ENCODE measurements at places on chromosomes 12 and 14.

DNA sequence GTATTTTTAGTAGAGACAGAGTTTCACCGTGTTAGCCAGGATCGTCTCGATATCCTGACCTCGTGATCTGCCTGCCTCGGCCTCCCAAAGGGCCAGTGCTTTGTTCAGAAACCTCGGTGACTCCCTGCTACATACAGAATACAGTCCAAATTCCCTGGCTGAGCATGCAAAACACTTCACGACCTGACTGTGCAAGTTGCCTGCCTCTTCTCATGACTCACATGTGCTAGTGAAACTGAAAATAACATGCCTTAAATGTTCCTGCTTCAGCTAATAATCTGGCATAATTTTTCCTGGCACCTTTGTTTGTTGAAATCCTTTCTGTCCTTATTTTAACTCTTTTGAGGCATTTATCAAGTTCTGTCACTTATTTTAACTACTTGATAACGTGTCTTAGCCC is 8.2 kb downstream of the DMAC2L start:
- DNase-seq: no peak

- DNase-seq: no peak
Measured at GRCh38 chr14:22849212-22849819, 12.9 kb downstream of the MMP14 start.

DNA sequence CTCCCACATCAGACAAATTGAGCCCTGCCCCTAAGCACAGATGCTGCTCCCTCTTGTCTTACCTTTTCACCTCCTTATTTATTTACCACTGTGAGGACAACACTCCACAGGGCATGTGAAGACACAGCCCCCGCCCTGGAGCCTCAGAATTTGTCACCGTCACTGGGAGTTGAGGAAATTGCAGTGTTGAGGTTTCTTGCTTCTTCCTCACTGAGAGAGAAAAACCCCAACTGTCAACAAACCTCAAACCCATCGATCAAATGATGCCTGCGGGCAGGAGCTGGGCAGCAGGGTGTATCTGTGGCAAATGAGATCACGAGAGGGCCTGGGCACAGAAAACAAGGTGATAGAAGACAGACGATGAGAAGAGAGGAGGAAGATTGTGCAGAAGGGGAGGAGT is 30.5 kb upstream of the PLEKHG3 start:
- peak; percentile 4 for DNase-seq

DNA sequence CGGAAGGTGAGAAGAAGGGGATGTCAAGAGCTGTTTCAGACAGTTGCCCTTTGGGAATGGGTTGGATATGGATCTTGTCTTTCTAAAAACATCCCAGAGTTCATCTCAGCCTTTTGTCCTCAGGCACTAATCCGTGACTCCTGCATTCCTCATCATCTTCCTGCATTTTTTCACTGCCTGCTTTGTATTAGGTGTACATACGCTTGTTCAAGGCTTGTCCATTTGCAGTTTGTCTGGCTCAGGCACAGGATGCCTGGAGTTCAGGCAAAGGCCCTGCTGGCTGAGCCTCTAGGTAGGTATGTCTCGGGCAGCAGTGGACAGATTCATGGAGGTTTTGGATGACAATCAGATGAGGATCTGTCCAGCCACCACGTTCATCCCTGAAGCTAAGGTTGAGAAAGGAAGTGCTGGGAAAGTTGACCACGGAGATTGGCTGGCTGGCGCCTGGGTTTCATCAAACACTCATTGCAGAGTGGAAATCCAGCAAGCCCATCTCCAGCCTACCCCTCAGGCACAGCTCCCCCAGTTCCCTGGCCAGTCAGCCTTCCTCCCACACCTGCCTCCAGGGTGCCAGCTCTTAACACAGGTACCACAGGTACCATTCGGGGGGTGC is 12.4 kb upstream of the TMEM106C start:
- DNase-seq: no peak

GRCh38 chr14:64762044-64763034 is 58.1 kb downstream of the PLEKHG3 start:
- no peak for DNase-seq

GRCh38 chr14:88612981-88613380 is 50.1 kb downstream of the ZC3H14 start:
- no peak for DNase-seq

DNA sequence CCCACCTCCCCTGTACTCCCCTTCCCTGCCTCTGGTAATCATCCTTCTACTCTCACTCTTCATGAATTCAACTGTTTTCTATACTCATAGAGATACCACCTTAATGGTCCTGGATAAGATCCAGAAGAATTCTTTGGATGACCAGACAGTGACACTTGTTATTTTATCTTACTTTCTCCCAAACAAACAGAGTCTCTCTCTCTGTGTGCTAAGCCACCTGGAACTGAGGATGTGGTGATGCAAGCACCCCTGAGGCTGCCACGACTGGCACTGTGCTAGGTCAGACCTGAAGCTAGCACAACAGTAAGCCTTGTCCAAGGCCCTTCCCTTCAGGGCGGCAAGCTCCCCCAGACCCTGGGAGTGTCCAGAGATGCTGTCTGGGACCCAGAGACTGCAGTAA is 250.2 kb downstream of the C12orf50 start:
- no peak for DNase-seq

- DNase-seq: no peak
Measured at GRCh38 chr14:88698651-88699050, 94.1 kb downstream of the EML5 start.

- DNase-seq: no peak
Measured at GRCh38 chr14:39812532-39813320, 380.5 kb upstream of the FBXO33 start.

GRCh38 chr12:45260104-45260815 is 44.4 kb downstream of the ANO6 start:
- no peak for DNase-seq

- peak; percentile 53 for DNase-seq
Measured at GRCh38 chr12:2752676-2753371, 41.9 kb upstream of the FKBP4 start.

Data from stimulated activated CD8-positive, alpha-beta memory T cell treated with anti-CD3 and anti-CD28 coated beads, Interleukin-4, amount 100 ng/mL, for 1 hour (primary cell).